ENCODE measurements at places on chromosomes 7 and 10.

GRCh38 chr7:15662451-15662850, 24.0 kb downstream of the MEOX2 start:
- no peak for DNase-seq

- DNase-seq = no peak
Measured at GRCh38 chr7:105305633-105306032, 83.1 kb downstream of the SRPK2 start.

GRCh38 chr7:18468795-18469194, 26.8 kb upstream of the HDAC9 start:
- no peak for DNase-seq

- DNase-seq = no peak
Measured at GRCh38 chr10:43122096-43122495, 16.1 kb upstream of the CSGALNACT2 start.

DNA sequence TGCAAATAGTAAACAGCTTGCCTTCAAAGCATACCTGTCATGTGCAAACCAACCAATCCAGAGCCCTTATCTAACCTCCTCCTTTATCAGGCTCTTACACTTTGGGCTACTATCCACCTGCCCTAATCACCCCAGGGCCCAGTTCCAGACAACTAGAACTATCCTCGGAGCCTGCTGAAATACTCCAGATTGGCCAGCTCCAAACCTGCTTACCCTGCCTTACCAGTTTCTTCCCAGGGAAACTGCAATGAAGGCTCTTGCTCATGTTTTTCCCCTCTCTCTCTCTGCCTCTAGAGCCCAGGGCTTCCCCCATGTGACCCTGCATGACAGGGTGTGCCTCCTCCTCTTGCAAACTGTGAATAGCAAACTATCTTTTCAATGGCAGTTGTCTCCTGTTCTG, 81.4 kb upstream of the CAPZA2 start:
- DNase-seq = no peak

DNA sequence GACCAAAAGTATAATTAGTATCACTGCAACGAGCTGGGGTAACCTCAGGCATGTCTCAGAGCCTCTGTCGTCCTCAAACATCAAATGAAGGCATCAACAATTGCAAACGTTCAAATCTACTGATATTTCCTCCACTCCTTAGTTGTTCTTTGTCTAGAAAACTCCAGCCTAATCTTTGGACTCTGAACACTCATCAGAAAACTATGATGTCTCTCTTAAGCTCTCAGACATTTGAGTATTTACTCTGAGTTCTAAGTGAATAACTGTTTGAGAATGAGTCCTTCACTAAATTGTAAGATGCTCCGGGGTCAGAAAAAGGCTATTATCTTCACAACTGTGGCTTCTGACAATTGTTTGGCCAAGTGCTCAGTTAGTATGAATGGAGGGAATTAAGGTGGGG, 536.4 kb downstream of the NRG3 start:
- no peak for DNase-seq

- no peak for DNase-seq
Measured at GRCh38 chr10:107166403-107166802, 1.9 kb upstream of the SORCS1 start.

GRCh38 chr10:17850501-17850900, 41.4 kb downstream of the MRC1 start:
- DNase-seq = no peak

- DNase-seq = peak; percentile 81
Measured at GRCh38 chr7:138460176-138460648, at the start of gene TRIM24. Gene TRIM24, plus strand, starts transcription at chr7:138460259. Its CDS starts 290 bp downstream, at chr7:138460549.

- DNase-seq = no peak
Measured at GRCh38 chr10:61822781-61823230, 78.7 kb upstream of the ARID5B start.

- DNase-seq = no peak
Measured at GRCh38 chr10:72171175-72171630, 44.6 kb upstream of the ANAPC16 start.

GRCh38 chr7:71521506-71521905, 389.6 kb downstream of the GALNT17 start:
- no peak for DNase-seq

- DNase-seq = no peak
Measured at GRCh38 chr7:35725280-35725680, 30.3 kb upstream of the HERPUD2 start.

Data from stimulated activated effector memory CD8-positive, alpha-beta T cell treated with anti-CD3 and anti-CD28 coated beads, Interleukin-12 subunit alpha, Interleukin-12 subunit beta, amount 100 ng/mL, for 72 hours (primary cell).